ENCODE measurements at places on chromosomes 5 and 9. TPM values are rescaled to one million over a fixed set of nuclear protein-coding genes. Genes with fewer than 3 reads are reported as not detected.

Gene NCS1
- total RNA-seq, result 7.2 TPM

Gene TMEM215
- total RNA-seq, result not detected

Gene SLC46A2
- total RNA-seq, result not detected

Gene CATSPER3
- 0.75 TPM for total RNA-seq

Gene BTNL3
- not detected for total RNA-seq

- peak; percentile 27 for DNase-seq
- no peak overlapping the region for H3K4me3 ChIP-seq
- no peaks in the 10 kb centered on the region for H3K27me3 ChIP-seq
- no peak overlapping the region for H3K27ac ChIP-seq
Measured at GRCh38 chr5:156824800-156825199, 25.3 kb upstream of the PPP1R2B start.

DNA sequence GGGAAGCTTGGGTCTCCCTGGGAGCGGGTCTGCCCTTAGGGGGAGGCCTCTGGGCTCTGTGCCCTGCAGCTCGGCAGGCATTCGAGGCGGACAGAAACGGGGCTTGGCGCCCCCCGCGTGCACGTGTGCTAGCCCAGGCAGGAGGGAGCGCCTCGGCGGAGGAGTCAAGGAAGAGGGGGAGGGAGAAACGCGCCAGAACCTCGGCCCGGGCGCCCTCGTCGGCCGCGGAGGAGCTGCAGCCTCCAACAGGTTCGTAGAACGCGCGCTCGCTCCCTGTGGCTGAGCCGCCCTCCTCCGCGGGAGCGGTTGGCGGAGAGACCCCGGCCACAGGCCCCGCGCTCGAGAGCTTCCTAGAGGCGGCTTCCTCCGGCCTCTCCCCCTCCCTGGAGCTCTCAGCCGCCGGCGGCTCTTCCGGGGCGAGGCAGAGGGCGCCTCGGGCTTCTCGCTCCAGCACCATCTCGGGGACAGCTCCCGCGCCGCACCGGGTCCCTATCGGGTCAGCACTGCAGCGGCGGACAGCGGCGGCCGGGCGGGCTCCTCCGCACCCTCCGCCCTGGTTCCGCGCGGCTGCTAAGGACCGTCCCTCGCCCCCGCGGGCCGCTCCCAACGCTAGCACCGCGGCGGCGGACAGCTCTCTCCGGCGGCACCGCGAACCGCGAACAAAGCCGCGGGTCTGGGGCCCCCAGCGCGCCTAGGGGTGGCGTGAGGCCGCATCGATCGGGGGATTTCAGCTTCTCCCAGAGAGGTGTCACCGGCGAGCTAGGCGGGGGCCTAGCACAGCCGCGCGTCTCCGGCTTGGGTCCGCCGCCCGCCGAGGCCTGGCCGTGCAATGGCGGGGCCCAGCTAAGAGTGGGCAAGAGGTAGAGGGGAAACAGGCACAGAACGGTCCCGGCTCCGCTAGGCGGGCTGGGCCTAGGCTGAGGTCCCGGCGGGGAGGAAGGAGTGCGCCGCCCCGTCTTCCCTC lies 74.6 kb upstream of the CPLX2 start:
- H3K4me3 ChIP-seq, result peak overlapping the region; percentile 16
- peak; percentile 79 for DNase-seq
- H3K4me1 ChIP-seq, result peaks cover 18% of the 10 kb centered on the region
- H3K27ac ChIP-seq, result no peak overlapping the region
- H3K36me3 ChIP-seq, result no peaks in the 10 kb centered on the region

GRCh38 chr5:139501381-139501780 lies 18.8 kb upstream of the STING1 start:
- no peak overlapping the region for H3K4me3 ChIP-seq
- H3K27ac ChIP-seq, result no peak overlapping the region
- no peaks in the 10 kb centered on the region for H3K4me1 ChIP-seq
- H3K36me3 ChIP-seq, result no peaks in the 10 kb centered on the region
- no peaks in the 10 kb centered on the region for H3K27me3 ChIP-seq
- no peak for DNase-seq

DNA sequence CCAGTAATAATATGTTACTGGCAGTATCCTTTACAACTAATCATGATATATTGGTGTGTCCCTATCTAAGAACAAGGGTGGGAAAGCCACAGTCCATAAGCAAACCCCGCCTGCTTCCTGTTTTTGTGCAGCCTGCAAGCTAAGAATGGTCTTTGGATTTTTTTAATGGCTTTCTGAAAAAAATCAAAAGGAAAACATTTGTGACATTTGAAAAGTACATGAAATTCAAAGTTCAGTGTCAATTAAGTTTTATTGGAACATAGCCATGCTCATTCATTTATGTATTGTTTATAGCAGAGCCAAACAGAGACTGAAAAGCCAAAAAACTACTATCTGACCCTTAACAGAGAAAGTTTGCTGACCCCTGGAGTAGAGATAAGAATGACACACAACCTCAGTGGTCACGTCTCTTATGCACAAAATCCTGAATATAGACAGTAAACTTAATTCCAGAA lies 12.8 kb upstream of the TMEM245 start:
- no peaks in the 10 kb centered on the region for H3K4me1 ChIP-seq
- H3K4me3 ChIP-seq, result no peak overlapping the region
- H3K27me3 ChIP-seq, result no peaks in the 10 kb centered on the region
- H3K27ac ChIP-seq, result no peak overlapping the region
- no peak for DNase-seq

DNA sequence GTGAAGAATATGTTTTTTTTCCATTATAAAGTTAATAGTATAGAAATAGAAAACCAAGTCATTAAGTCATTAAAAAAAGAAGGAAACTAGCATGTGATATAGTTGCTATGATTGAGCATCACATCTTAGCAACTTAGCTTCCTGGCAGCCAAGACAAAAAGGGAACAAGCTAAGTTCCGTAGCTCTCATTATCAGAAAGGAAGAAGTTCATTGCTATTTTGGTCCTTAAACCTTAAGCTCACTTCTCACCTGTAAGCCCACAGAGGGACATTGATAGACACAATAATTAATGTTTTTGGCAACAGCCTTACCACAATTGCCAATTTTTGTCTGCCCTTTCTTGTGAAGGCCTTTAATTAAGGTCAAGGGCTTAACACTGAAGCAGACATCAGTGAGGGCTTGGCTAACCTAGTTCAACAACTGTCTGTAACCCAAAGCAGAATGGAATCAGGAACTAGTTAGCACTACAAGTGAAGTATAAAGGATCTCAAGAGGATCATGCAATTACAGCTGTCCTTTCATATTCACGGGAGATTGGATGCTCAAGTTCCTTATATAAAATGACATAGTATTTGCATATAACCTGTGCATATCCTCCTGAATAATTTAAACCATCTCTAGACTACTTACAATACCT lies 24.0 kb upstream of the KLF4 start:
- H3K4me3 ChIP-seq, result no peak overlapping the region
- no peaks in the 10 kb centered on the region for H3K36me3 ChIP-seq
- no peaks in the 10 kb centered on the region for H3K4me1 ChIP-seq
- no peak overlapping the region for H3K27ac ChIP-seq
- H3K27me3 ChIP-seq, result no peaks in the 10 kb centered on the region

DNA sequence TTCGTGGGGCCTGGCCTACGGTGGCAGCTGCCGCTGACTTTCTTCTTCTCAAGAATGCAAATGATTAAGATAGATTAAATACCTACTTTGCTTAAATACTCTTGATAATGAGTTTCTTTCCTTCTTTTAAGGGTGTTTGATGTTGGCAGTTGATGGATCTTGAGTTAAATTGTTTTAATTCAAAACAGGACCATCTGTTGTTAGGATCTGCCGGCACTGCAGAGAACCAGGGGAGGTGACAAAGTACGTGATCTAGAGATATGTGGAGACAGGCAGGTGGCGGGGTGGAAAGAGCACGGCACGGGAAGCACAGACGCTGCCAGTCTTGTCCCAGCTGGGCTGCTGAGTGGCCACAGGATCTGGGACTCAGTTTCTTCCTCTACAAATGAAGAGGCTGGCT lies 37.9 kb downstream of the MED27 start:
- no peaks in the 10 kb centered on the region for H3K36me3 ChIP-seq
- H3K4me1 ChIP-seq, result peaks cover 3% of the 10 kb centered on the region
- no peak overlapping the region for H3K4me3 ChIP-seq
- DNase-seq, result no peak
- no peaks in the 10 kb centered on the region for H3K27me3 ChIP-seq
- no peak overlapping the region for H3K27ac ChIP-seq

DNA sequence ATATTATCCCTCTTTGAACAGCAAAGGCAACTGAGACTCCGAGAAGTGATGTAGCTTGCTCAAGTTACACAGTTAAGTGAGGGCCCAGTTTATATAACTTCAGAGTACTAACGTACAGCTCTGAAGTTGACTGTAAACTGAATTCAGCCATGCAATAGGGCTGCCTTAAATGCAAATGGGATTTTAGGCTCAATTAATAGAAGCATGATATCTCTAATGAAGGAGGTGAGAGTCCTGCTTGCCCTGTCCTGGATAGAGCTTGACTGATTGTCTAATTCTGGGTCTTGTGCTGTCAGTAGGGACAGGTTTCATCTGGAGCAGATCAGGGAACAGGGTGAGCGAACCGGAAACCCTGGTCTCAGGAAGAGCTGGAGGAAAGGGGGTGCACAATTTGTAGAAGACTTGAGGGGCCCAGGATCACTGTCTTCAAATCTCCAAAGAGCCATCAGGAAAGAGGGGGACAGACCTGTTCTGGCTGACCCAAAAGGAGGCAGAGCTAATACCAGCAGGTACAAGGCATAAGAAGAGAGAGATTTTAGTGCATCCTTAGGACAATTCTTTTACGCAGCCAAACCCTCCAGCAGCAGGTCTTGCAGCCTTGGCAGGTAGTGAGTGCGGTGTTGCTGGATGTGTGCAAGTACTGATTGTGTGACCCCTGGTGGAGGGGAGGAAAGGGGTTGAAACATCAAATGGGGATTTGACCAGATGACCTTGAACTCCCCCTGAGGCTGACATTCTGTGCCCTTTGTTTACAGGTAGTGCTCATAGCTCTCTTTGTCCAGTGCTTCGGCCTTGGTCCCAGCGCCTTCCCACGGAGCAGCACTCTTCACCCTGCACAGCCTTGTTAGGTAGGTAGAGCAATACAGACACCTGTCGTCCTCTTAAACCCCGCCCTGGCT lies 13.0 kb downstream of the GSN start:
- no peaks in the 10 kb centered on the region for H3K27me3 ChIP-seq
- no peak overlapping the region for H3K4me3 ChIP-seq
- no peak for DNase-seq
- no peaks in the 10 kb centered on the region for H3K36me3 ChIP-seq
- H3K27ac ChIP-seq, result peak overlapping the region; percentile 100
- peaks cover 90% of the 10 kb centered on the region for H3K4me1 ChIP-seq

GRCh38 chr5:149485655-149486615 lies 65.3 kb downstream of the CSNK1A1 start:
- no peaks in the 10 kb centered on the region for H3K27me3 ChIP-seq
- peak; percentile 94 for DNase-seq
- peak overlapping the region; percentile 88 for H3K27ac ChIP-seq
- H3K36me3 ChIP-seq, result no peaks in the 10 kb centered on the region

- H3K27me3 ChIP-seq, result no peaks in the 10 kb centered on the region
- H3K4me1 ChIP-seq, result peaks cover 10% of the 10 kb centered on the region
- H3K27ac ChIP-seq, result no peak overlapping the region
Measured at GRCh38 chr5:141565826-141566570, 52.8 kb downstream of the DIAPH1 start.

GRCh38 chr5:96615223-96615622 lies 47.0 kb upstream of the CAST start:
- peaks cover 13% of the 10 kb centered on the region for H3K4me1 ChIP-seq
- H3K4me3 ChIP-seq, result no peak overlapping the region
- DNase-seq, result no peak
- H3K27ac ChIP-seq, result no peak overlapping the region

Measured in heart right ventricle (tissue), 16 donors.